ENCODE measurements at places on chromosomes 7 and 10.

DNA sequence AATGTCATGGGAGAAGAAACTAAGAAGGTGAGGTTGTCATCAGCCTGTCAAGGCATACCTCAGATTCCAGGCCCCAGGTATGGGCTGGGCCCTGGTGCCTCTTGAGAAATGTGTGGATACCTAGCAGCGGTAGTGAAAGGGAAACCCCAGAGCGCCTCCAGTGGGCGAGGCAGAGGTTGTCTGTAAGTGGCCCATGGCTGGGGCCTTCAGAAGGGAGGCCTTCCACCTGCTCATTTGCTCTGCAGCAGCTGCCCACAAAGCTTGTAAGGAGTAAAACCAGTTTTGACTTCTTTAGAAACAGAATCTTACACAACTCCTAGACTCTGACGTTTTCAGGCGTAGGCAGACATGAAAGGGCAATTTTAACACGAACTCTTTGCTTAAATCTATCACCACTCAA is 509.9 kb downstream of the PARD3 start:
- no peak for DNase-seq

GRCh38 chr7:21819048-21819447 is 126.7 kb downstream of the CDCA7L start:
- no peak for DNase-seq

GRCh38 chr10:60684091-60684490 is 94.2 kb upstream of the CDK1 start:
- DNase-seq, result no peak

GRCh38 chr10:110914431-110914830 is 4.5 kb downstream of the BBIP1 start:
- DNase-seq, result no peak

GRCh38 chr7:51268859-51269258 is 47.8 kb downstream of the COBL start:
- no peak for DNase-seq

GRCh38 chr10:106436123-106436715 is 728.3 kb downstream of the SORCS1 start:
- DNase-seq, result no peak

DNA sequence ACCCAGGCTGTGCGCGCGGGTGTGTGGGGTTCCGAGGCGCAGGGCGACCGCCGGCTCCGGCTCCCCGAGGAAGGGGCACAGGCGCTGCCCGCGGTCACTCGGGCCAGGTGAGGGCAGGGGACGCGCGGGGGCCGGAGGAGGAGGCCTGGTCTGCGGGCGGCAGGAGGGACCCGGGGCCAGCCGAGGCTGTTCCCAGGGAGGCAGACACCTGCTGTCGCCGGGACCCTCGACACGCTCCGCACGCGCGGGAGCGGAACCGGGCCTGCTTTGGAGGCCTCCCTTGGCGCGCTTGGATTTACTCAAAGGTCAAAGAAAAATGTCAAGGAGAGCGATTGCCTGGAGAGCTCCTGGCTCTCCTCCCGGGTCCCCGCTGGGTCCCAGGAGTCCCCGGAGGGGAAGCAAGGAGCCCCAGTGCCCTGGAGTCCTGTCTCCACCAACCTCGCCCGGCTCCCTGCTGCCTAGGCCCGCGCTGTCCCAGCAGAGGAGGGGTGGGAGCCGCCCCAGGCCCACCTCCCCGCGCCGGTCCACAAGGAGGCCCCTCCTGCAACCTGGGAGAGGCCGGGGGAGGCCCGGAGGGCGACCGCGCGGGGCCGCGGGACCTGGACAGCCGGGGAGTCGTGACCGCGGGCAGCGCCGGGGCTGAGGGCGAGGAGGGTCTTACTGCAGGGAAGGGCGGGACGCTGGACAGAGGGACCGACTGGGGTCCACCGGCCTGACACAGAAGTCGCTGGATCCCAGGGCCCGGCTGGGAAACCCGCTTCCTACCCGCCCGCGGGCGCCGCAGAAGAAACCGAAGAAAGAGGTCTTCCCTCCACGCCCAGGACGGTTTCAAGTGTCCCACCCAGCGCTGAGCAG is 348.9 kb downstream of the DNAJB6 start:
- no peak for DNase-seq

- DNase-seq, result no peak
These were observed 631 bp downstream of the POR start for GRCh38 chr7:75915416-75916156.

- DNase-seq, result no peak
These were observed 15.0 kb downstream of the CLRN3 start for GRCh38 chr10:127877699-127878098.

GRCh38 chr10:126857178-126857806 is 47.9 kb upstream of the DOCK1 start:
- DNase-seq, result no peak

DNA sequence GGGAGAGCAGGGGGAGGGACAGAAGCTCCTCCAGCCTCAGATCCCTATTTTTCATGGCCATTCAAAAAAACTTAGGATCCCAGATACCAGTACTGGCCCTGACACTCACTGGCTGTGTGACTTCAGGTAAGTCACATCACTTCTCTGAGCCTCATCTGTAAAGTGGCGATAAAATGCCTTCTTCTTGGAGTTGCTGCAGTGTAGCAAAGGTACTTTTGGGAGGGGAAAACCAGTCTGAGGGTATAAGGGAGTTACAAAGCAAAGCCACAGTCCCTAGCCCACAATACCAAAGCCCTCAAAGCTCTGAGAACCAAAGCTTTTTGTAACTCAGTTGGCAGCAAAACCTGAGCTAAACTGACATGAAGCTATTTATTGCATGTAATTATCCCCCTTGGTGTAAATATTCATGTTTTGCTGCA is 43.4 kb upstream of the COL13A1 start:
- no peak for DNase-seq

DNA sequence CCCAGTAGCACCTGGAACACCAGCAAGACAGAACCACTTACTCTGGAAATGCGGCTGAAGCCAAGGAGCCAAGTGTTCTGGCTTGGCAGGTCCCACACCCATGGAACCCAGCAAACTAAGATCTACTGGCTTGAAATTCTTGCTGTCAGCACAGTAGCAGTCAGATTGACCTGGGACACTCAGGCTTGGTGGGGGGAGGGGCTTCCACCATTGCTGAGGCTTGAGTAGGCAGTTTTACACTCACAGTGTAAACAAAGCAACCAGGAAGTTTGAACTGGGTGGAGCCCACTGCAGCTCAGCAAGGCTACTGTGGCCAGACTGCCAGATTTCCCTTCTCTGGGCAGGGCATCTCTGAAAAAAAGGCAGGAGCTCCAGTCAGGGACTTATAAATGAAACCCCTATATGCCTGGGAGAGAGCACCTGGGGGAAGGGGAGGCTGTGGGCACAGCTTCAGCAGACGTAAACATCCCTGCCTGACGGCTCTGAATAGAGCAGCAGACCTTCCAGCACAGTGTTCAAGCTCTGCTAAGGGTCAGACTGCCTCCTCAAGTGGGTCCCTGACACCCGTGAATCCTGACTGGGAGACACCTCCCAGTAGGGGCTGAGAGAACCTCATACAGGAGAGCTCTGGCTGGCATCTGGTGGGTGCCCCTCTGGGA is 121.2 kb downstream of the MTERF1 start:
- no peak for DNase-seq

- DNase-seq, result no peak
These were observed 10.5 kb downstream of the ACADSB start for GRCh38 chr10:123019264-123019663.

DNA sequence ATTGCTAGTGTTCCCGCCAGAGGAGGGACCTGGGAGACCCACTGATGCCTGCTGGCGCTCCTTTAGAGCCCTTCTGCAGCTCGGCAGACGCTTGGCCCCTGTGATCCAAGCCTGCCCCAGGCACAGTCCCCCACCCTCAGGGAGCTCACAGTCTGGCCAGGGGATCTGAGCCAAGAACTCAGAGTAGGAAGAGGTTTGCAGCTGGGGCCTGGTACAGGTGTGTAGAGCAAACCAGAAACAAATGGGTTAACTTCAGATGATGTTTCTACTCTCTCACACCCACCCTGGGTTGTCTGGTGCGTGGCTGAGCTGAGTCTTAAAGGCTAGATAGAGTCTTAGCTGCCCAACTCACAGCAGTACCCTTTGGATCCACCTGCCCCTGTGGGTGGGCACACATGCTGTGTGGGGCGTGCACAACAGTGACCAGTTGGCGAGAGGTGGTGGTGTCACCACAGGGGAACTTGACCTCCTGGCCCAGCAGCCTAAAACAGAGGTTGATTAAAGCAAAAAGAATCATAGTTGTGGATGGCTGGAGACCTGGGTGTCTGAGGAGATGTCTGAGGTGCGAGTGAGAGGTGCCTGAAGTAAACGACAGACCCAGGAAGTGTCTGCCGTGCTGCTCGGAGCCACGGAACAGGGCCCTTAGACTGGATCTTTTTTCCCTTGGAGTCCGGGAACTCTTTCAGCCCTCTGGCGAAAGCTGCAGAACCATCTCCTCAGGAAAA is 31.2 kb upstream of the SRGN start:
- DNase-seq, result no peak

DNA sequence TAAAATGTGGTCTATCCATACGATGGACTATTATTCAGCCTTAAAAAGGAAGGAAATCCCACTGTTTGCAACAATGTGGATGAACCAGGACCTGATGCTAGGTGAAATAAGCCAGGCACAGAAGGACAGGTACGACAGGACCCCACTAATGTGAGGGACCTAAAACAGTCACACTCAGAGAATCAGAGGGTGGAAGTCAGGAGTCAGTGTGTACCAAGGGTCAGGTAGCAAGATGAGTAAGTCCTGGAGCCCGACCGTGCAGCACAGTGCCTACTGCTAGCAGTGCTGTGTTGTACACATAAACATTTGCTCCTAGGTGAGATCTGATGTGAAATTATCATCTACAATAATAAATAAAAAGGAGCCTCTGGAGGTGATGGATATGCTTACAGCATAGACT is 322.3 kb downstream of the GLRX3 start:
- no peak for DNase-seq

Measured in stimulated activated CD8-positive, alpha-beta memory T cell treated with anti-CD3 and anti-CD28 coated beads, Interleukin-4, amount 100 ng/mL, for 24 hours (primary cell).